Activated naive CD8-positive, alpha-beta T cell treated with anti-CD3 and anti-CD28 coated beads, Interleukin-2, amount 50 U/mL, for 16 hours (primary cell): ENCODE measurements at places on chromosomes 4 and X.

GRCh38 chrX:124093222-124093621 lies 131.7 kb downstream of the STAG2 start:
- no peak for DNase-seq

DNA sequence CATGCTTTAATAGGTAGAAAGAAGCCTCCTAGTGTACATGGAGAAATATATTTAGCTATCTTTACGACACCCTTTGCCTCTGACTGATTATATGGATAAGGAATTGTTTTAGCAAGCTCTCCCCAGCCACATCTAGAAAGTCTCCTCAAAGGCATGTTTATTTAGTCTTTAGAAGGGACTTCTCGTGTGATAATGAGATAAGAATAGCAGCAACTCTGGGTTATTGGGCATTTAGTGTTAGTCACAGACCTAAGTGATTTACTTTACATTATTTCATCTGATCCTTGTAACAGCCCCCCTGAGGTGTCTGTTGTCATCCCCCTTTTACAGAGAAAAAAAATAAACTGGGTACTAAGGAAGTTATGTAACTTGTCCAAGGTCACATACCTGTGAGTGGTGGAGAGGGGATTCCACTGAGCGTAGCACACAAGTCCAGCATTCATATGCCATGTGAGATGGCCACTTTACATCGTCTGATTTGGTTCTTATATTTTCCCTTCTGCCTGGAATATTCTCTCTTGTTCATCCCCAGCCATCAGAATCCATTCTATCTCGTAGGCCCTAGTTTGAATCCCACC lies 77.7 kb downstream of the TSPAN7 start:
- no peak for DNase-seq

- no peak for DNase-seq
Observed at GRCh38 chrX:46961574-46962283, 49.5 kb downstream of the JADE3 start.

- no peak for DNase-seq
Observed at GRCh38 chrX:39950018-39950688, 147.6 kb downstream of the BCOR start.

GRCh38 chr4:94650134-94650495 lies 107.6 kb upstream of the BMPR1B start:
- DNase-seq: no peak

GRCh38 chrX:69615342-69615741 lies 571 bp upstream of the EDA start:
- no peak for DNase-seq

DNA sequence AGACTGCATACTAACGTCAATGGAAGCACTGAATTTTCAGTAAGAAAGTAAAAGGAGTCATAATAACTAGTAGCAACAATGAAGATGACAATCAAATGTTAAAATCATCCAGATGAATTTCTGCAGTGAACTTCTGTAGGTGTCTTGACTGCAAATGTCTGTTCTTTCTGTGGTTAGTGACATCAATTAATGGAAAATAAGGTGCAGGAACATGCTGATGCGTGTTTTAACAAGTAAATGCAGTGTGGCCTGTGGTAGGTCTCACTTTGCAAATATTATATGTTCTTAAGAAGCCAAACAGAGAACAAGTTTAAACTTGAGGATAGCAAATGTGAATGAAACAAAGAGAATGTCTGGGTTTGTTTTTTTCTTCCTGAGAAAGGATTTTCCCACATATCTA lies 2.6 kb upstream of the DTHD1 start:
- no peak for DNase-seq

- DNase-seq: no peak
Observed at GRCh38 chrX:95875661-95876060, 809.0 kb upstream of the DIAPH2 start.

DNA sequence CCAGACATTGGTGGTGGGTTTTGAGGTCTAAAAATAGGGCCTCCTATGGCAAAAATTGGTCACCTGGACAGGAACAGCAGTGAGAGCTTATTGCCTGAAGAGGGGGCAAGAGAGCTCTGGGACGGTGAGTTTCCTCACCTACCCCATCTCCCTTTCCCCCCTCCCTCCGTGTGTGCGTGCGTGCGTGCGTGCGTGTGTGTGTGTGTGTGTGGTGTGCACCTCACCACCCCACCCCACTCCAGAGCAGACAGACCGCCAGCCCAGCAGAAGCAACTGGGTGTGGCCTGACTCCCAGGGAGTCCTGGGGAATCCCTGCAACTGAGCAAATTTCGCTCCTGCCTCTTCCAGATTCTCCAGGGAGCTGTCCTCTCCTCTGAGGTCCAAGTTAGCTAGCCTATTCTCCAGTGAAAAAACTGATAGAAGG lies 44.7 kb downstream of the PRPS1 start:
- DNase-seq: peak; percentile 38

- DNase-seq: no peak
Observed at GRCh38 chr4:9969526-9970398, 51.5 kb downstream of the SLC2A9 start.

DNA sequence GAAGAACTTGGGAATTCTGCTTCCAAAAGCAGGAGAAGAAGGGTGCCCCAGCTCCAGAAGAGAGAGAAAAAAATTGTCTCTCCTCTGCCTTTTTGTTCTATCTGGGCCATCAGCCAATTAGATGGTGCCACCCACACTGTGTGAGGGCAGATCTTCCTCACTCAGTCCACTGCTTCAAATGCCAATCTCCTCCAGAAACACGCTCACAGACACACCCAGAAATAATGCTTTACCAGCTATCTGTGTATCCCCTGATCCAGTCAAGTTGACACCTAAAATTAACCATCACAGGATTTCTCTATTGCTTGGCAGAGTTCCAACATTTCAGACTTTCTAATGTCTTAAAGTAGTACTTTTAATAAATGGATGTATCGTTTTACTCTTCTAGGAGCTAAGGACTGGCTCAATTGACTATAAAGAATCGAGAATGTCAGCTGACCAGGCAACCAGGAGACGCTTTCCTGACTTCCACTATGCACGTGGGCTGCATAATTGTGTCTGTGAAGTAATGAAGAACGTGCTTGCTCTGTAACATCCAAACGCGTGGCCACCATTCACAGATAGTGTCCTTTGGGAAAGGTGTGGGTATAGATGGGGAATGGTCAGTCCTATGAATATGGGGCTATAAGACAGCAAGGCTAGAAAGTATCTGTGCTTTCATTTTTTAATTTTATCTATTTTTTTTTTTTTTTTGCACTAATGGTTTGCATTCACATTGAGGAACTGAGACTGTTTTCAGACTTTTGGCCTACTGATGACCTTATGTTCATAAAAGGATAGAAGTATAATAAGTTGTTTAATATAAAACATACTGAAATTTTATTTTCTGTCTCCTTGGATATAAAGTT lies 9.9 kb upstream of the SMIM20 start:
- no peak for DNase-seq

DNA sequence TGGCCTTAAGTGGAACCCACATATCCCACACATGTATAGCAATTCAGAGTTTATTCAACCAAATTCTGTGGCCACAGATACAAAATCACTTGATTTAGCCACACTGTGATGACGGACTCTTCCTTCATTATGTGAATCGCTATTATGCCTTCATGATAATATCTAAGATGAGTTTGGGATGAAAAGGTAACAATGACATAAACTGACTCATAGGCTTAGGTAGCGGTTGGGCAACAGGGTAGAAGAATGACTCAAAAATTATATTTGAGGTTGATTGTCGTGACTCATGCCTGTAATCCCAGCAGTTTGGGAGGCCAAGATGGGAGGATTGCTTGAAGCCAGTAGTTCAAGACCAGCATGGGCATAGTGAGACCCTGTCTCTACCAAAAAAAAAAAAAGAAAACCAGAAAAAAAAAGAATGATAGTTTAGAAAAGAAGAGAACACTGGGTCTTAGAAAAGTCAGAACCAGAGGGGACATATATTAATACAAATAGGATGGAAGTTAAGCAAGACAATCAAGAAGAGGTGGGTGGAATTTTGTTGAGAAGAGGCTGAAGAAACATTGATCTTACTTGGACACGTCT lies 70.4 kb upstream of the USP9X start:
- DNase-seq: no peak

- DNase-seq: no peak
Observed at GRCh38 chrX:38232079-38232686, 11.5 kb upstream of the SRPX start.

- DNase-seq: no peak
Observed at GRCh38 chr4:4923201-4923600, 63.7 kb downstream of the MSX1 start.

DNA sequence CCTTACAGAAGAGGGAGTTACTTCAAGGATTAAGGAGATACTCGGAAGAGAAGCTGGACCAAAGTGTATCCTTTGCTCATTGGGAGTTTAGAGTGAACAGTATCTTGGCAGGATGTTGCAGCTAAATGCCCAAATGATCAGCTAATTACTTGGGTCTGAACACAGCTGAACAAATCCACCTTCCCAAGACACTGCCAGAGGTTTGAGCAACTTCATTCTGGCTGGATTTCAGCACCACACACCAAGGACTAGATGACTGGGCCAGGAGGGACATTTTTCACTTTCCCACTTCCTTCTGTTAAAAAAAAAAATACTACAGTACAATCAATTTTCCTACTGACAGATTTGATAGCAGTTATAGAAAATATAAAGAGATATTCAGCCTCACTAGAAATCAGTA lies 324.6 kb downstream of the MID1IP1 start:
- DNase-seq: no peak

GRCh38 chr4:135191596-135191995 lies 990.0 kb upstream of the PABPC4L start:
- no peak for DNase-seq

DNA sequence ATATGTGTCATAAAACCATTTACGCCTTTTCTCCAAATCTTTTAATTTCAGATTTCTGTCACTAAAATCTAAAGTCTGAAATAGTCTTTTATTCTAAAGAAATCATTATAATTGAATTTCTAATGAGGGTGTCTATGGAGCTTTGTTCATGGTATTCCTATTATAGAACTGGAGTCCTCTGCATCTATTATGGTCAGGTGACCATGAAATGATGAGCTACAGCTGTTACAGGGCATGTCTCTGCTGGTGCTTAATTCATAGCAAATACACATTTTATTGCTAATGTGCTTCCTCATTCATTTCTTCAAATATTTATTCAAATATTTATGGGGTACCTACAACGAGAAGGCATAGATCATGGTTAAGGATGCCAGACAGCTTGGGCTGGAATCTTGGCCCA lies 126.1 kb downstream of the NAA11 start:
- DNase-seq: no peak

DNA sequence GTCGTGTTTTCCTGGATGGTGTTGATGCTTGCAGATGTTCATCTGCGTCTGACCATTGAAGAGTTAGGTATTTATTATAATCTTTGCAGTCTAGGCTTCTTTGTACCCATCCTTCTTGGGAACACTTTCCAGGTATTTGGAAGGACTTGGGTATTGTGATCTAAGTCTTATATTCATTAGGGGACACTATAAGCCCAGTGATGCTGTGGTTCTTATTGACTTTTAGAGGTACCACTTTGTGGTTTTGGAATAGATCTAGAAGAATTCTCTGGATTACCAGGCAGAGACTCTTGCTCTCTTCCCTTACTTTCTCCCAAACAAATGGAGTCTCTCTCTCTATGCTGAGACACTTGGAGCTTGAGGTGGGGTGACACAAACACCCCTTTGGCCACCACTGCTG lies 41.6 kb downstream of the AFM start:
- no peak for DNase-seq

GRCh38 chrX:70476166-70476933 lies 31.7 kb downstream of the DLG3 start:
- DNase-seq: no peak

DNA sequence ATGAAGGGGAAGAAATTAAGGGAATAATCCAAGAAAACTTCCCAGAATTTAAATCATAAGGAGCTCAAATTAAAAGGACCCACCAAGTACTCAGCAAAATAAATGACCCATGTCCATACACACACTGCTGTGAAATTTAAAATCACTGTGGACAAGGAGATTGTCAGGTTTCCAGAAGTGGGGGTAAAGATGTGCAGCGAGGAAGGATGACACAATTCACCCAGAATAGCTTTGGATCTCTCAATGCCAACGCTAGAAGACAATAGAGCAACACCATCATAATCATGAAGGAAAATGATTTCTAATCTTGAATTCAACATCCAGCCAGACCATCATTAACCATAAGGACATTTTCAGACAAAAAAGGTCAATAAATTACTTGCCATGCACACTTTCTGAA lies 65.7 kb downstream of the CASK start:
- no peak for DNase-seq

GRCh38 chr4:140061194-140061593 lies 92.8 kb downstream of the MAML3 start:
- DNase-seq: no peak

GRCh38 chr4:6591313-6591712 lies 16.3 kb downstream of the MAN2B2 start:
- DNase-seq: no peak

GRCh38 chrX:47613082-47613481 lies 6.6 kb downstream of the SYN1 start:
- no peak for DNase-seq

- no peak for DNase-seq
Observed at GRCh38 chrX:132171478-132171877, 43.7 kb upstream of the FRMD7 start.

GRCh38 chr4:121088867-121089266 lies 16.5 kb upstream of the NDNF start:
- DNase-seq: no peak
